NCI-H1694 (cell line): ENCODE measurements at places on chromosomes 16 and 17.

GRCh38 chr17:10993126-10993525 lies 155.2 kb upstream of the PIRT start:
- no peak for DNase-seq

DNA sequence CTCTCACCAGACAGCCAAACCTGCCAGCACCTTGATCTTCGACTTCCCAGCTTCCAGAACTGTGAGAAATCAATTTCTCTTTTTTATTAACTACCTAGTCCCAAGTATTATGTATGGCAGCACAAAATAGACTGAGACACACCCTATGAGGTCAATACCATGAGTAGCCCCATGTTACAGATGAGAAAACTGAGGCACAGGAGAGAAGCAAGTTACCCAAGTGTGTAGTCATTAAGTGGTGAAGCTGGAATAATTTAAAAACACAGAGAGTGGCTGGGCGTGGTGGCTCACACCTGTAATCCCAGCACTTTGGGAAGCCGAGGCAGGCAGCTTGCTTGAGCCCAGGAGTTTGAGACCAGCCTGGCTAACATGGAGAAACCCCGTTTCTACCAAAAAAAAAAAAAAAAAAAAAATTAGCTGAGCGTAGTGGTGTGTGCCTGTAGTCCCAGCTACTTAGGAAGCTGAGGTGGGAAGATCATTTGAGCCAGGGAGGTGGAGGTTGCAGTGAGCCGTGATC lies 4.9 kb downstream of the NQO1 start:
- DNase-seq = no peak

DNA sequence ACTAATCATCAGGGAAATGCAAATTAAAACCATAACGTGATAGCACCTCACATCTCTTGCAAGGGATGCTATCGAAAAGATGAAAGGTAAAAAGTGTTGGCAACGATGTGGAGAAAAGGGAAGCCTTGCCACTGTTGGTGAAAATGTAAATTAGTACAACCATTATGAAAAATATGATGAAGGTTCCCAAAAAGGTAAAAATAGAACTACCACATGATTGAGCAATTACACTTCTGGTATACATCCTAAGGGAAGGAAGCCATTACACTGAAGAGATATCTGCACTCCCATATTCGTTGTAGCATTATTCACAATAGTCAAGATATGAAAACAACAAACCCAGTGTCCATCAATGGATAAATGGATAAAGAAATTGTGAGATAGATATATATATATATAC lies 21.5 kb downstream of the ABCA10 start:
- DNase-seq = no peak

DNA sequence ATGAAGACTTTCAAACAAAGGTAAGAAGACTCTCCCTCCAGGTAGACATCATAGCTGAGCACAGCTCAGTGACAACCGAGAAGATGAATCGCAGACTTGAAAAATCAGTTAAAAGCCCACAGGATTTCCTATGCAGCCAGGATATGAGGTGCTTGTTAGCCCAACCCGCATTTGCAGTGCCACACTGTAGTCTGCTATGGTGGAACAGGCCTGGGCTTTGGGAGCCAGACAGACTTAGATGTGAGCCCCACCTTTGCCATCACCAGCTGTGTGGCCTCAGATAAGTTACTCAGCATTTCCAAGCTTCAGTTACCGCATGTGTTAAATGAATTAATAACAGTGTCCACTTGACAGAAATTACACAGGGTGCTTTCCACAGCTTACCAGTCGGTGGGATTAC lies 204.4 kb upstream of the HS3ST3A1 start:
- DNase-seq = no peak

DNA sequence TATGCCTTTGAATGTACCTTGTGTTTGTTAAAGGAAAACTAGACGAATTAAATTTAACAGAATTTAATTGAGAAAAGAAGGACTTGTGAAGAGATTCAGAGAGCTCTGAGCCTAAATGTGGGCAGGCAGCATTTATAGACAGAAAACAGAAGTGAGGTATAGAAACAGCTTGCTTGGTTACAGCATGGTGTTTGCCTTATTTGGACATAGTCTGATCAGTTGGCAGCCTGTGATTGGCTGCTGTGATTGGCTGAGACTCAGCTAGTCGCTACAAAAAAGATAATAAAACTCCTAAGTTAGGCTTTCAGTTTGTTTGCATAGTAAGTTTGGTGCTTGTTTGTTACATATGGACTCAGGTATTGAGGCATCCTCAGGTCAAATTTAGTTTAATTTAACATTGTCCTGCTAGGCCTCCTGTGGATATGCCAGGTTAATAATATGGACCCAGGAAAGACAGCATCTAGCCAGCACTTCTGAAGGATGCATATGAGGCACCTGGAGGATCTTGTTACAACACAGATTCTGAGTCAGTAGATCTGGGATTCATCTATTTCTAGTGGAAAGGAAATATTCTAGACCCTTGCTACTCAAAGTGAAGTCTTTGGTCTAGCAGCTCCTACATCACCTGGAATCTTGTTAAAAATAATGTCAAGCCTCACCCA lies 43.4 kb downstream of the SLFN5 start:
- DNase-seq = no peak

GRCh38 chr16:66304961-66305360 lies 61.5 kb upstream of the CDH5 start:
- no peak for DNase-seq

GRCh38 chr17:30573603-30574175 lies 96.5 kb downstream of the GOSR1 start:
- no peak for DNase-seq

DNA sequence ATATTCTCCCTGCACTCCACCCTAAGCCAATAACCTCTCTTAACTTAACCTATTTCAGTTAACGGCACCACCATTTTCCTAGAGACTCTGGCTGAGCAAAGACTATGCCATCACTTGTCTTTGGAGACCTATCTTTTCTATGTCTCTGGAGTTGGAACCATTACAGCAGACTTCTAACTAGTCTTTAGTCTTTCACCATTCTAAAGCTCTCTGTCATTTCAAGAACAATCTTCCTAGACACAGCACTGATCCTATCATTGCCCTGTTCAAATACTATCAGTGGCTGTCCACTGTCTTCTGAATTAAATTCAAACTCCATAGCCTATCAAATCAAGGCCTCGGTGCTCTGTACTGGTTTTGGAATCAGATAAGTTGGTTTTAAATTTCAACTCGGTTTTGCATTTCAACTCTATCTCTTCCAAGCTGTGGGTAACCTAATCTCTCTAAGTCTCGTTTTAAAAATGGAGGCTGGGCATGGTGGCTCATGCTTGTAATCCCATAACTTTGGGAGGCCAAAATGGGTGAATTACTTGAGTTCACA lies 31.9 kb downstream of the RNF43 start:
- no peak for DNase-seq

GRCh38 chr16:4316864-4317531 lies 1.1 kb downstream of the GLIS2 start:
- no peak for DNase-seq

DNA sequence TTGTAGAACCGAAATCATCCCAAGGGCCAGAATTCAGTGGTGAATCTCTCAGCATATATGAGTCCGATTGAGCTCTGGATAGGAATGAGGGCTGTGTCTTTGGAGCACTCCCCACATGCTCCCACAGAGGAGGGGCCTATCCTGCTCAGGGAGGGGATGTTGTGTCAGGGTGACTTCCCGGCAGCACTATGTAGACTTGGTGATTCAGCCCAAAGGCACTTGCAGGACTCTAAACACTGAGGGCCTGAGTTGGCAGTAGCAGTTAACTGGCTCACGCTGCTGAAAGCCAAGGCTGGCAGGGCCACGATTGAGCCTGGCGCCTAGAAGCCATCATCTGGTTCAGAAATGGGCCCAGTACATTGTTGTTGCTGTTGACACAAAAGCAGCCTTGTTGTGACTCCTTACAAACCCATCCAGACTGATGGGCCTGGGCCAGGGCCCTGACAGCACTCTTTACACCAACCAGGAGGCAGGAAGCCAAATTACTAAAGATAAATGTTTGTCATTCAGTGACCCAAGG lies 31.9 kb downstream of the NMT1 start:
- no peak for DNase-seq

- no peak for DNase-seq
Observed at GRCh38 chr17:9776911-9777310, 14.5 kb downstream of the DHRS7C start.

- peak; percentile 4 for DNase-seq
Observed at GRCh38 chr17:7064261-7064660, 15.8 kb downstream of the CLEC10A start.

DNA sequence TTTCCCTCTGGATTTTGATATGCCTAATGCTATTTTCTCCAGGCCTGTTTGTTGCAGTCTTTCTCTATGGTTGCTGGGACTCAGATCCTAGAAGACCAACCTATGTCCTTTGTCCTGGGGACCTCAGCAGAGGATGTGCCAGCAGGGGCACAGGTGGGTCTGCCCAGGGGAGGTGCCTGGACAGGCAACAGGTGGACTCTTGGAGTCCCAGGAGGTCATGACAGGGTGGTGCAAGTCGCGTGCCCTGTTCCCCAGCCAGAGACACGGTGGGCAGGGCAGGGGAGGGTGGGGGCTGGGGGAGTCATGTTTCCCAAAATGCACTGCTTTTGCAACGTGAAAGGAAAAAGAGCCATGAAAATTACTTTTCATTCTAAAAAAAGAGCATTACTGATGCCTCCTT lies 26.3 kb upstream of the PLLP start:
- DNase-seq = no peak

DNA sequence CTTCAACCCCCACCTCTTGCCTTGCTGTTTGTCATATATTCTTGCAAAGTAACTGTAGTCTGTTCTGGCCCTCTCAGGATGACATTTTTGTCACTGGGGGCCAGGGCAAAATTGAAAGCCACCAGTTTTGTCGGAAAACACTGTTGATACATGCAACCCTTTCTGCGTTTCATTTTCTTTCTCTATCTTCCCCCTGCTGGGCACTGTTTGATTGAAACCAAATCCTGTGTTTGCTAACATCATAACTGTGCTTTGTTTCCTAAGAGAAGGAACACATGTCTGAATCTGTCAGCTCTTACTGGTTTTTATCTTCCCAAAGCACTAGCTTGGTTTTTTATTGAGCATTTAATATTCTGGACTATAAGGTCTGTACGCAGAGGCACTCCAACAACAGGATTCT lies 11.7 kb upstream of the CPPED1 start:
- DNase-seq = no peak

- DNase-seq = no peak
Observed at GRCh38 chr17:41888332-41888965, 23.2 kb upstream of the KLHL11 start.

GRCh38 chr16:75197522-75198134 lies 9.3 kb downstream of the CTRB2 start:
- DNase-seq = no peak

- DNase-seq = no peak
Observed at GRCh38 chr17:622356-622755, 92.3 kb downstream of the VPS53 start.

DNA sequence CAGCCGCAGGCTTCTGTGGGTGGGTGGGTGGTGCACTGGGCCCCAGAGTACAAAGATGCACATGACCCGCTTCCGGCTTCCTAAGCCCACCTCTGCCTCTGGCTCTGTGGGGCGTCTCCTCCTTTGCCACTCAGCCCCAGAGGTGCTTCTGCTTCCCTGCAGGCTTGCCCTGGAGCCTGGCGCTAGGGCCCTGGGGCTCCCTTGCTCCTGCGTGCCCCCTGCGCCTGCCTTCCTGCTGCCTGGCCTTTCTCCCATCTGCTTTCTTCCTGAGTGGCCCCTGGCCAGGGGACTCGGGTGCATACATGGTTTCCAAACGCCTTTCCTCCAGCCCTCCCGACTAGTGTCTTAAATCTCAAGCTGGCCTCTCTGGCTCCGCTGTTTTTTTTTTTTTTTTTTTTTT lies 3.4 kb downstream of the WWOX start:
- DNase-seq = no peak

GRCh38 chr17:39071573-39071972 lies 79.9 kb downstream of the PLXDC1 start:
- DNase-seq = no peak

GRCh38 chr17:39753514-39754160 lies 15.9 kb downstream of the GRB7 start:
- DNase-seq = no peak

DNA sequence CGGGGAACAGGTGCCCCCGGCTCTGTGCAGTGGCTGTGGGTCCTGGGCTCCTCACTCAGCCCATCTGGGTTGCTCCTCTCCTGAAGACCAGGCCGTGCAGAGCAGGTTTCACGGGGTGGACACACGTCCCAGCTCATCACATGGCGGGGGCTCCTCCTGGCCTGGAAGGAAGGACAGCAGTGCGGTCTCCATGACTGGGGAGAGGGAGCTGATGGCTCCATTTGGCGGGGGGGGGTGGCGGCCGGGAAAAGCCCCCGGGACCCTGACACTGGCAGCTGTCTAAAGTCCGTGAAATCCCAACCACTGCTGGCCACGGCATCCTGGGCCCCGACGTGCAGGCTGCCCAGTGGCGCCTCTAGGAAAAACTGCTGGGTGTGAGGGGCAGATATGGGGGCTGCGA lies 19.0 kb downstream of the SOX8 start:
- DNase-seq = no peak

DNA sequence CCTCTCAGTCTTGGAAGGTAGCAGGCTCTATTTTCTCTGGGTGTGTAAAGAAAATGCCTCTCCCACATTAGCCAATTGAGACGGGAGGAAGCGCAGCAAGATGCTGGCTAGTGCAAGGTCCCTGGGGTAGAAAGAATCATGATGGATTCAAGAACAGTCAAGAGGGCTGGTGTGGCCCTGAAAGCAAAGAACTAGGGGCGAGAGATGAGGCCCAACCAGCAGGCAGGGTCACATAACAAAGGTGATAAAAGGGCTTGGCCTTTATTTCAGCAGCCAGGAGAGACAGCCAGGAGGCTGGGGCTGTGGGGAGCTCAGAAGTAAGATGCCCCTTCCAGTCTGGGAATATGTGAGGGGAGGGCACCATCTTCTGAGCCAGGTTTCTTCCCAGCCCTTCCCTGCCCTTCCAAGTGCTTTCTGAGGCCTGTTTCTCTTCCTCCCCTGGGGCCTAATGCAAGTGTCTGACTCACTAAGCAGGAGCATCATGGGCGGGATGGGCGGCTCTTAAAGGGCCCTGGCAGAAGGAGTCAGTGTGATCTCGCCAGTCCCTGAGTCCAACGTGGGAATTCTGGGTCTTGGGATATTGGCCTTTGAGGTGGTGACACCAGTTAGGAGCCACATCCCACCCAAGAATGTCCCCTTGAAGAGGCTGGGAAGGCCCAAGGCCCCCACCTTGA lies 3.9 kb upstream of the NLRC5 start:
- DNase-seq = no peak

GRCh38 chr17:19364699-19365498 lies 2.4 kb upstream of the B9D1 start:
- peak; percentile 47 for DNase-seq

DNA sequence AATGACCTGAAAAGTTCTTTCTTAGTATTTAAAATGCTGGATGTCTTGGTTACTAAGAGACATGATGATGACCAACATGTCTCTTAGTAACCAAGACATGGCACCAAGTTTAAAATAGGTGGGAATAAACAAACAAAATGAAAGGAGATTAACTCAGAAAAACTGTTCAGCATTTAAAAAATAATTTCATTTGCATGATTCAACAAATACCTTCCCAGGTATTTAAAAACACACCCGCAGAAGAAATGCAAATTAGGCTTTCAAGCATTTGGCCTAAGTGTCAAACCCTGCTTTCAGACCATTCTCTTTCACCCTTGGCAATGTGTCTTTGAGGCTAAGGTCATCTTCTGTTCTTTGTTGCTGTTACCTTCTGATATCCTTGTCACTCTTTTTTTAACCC lies 91.4 kb upstream of the CORO6 start:
- DNase-seq = no peak
